NB4 (cell line): ENCODE measurements at places on chromosomes 7 and 10.

DNA sequence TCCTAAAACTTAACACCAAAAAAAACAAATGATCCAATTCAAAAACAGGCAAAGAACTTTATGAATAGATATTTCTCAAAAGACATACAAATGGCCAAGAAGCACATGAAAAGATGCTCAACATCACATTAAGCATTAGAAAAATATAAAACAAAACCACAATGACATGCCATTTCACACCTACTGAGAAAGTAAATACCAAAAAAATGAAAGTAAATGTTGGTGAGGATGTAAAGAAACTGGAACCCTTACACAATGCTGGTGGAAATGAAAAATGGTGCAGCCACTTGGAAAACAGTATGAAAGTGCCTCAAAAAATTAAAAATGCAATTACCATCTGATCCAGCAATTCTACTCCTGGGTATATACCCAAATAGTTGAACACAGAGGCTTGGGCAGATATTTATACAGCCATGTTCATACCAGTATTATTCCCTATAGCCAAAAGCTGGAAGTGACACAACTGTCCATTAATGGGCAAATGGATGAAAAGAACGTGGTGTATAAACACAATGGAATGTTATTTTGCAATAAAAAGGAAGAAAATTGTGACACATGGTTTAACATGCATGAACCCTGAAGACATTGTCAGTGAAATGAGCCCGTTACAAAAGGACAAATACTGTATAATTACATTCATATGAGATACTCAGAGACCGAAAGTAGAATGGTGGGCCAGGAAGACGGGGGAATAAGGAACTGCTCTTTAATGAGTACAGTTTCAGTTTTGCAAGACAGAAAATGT lies 89.0 kb downstream of the JMJD1C start:
- peak; percentile 22 for DNase-seq

- no peak for DNase-seq
Measured at GRCh38 chr7:156147756-156148504, 335.7 kb upstream of the SHH start.

- DNase-seq, result no peak
Measured at GRCh38 chr7:103993551-103993950, 4.1 kb upstream of the RELN start.

- peak; percentile 49 for DNase-seq
Measured at GRCh38 chr7:74069790-74070618, 13.6 kb upstream of the LIMK1 start.

- DNase-seq, result no peak
Measured at GRCh38 chr10:77618117-77618516, 19.5 kb downstream of the KCNMA1 start.

- no peak for DNase-seq
Measured at GRCh38 chr7:99140813-99141212, 3.1 kb downstream of the SMURF1 start.

DNA sequence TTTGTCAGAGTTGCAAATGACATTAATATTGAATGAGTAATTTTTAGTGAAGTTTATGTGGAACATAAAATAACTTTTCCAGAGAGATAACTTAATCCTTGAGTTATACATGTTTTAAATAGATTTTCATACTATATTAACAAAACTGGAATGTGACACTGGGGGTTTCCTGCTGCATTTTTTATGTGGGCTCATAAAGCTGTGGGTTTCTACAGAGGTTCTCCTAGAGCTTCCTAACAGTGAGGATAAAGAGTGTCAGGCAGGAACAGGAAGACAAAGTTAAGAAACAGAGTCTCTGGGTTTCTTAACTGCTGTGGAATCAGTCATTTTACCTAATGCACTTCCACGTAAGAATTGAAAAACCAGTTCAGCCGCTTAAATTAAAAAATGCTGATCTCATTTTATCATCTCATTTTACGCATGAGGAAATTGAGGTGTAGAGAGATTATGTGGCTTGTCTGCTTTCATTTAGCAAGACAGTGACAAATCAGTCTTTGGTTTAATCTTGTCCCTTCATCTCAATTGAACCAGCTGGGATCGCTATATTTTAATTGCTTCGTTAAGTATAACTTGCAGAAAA lies 5.0 kb downstream of the CD36 start:
- DNase-seq, result peak; percentile 79

GRCh38 chr7:32928785-32929298 lies 28.4 kb upstream of the FKBP9 start:
- DNase-seq, result no peak

DNA sequence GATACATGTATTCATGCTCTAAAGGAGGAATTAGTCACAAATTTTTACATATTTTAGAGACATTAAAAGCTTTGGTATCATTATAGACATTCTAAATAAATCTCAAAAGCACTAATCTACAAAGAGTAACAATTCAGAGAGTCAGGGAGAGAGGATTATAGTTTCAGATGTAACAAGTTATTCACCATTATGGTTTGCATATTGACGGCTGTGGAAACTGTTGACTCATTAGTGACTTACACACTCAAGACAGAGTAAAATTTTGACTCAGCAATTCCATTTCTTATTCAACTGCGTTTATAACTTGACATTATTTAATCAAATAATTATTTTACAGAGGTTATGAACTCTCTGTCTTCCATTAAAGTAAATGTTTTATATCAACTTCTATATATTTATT lies 95.4 kb upstream of the SEMA3C start:
- no peak for DNase-seq

- peak; percentile 97 for DNase-seq
Measured at GRCh38 chr7:66758950-66759628, 18.6 kb downstream of the RABGEF1 start.

GRCh38 chr10:69353977-69354635 lies 62.6 kb downstream of the TACR2 start:
- DNase-seq, result no peak

- peak; percentile 72 for DNase-seq
Measured at GRCh38 chr10:103472005-103472404, 7.0 kb downstream of the CALHM3 start.

- no peak for DNase-seq
Measured at GRCh38 chr10:12921163-12921562, 80.3 kb downstream of the CCDC3 start.

DNA sequence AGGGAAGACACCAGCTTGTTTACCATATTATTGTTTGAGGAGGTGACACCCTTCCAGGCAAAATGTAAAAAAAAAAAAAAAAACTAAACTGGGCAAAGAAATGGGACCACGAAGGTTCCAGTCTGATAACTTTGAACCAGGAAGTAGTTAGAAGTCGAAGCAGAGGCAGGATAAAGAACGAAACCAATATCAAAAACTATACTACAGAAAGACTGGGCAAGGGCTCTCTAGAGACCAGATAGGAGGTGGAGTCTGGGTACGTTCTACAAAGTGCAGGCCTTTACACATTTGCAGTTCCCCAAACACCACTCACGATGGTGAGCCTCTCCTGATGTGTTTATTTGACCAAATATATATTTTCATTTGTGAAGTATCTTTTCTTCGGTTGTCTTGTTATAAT lies 125.7 kb upstream of the CDK1 start:
- DNase-seq, result peak; percentile 7

DNA sequence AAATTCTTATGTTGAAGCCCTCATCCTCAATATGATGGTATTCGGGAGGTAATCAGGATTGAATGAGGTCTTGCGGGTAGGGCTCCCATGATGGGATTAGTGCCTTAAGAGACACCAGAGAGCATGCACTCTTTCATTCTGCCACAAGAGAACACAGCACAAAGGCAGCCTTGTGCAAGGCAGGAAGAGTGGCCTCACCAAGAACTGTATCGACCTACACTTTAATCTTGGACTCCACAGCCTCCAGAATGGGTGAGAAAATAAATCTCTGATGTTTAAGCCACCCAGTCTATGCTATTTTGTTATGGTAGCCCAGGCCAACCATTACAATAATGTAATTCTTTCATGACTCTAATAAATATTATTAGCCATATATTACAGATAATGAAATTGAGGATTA lies 8.4 kb downstream of the SEM1 start:
- no peak for DNase-seq

DNA sequence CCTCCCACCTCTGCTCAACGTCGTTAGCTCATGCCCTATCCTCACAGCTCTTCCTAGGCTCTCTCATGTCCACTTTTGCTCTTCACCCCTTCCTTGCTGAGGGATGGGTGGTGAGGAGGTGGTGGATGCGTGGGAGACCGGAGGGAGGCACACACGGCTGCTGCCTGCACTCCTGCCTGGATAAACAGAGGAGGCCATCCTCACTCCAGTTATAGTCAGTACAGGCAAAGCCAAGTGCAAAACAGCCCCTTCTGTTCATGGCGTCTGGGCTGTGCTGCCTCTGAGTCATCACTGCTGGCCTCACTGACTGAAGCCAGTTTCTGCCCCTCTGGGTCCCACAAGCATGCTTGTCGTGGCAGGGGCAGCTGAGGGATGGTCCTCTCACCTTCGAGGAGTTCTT lies 31.9 kb upstream of the LRRC4 start:
- DNase-seq, result no peak

DNA sequence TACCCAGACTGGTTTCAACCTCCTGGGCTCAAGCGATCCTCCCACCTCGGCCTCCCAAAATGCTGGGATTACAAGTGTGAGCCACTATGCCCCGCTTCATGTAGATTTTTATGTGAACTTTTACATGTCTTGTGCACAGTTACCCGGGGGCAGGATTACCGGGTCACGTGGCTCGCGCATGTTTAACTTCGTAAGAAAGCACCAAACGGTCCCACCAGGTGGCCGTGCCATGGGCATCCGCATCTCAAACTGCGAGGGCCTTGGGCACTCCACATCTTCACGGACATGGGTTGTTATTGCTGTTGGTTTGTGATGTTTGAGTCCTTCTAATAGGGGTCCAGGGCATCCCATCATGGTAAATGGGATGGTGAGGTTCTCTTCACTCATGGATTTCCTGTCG lies 636.6 kb upstream of the FOXK1 start:
- no peak for DNase-seq

- DNase-seq, result no peak
Measured at GRCh38 chr7:66639773-66640172, 11.1 kb downstream of the KCTD7 start.

DNA sequence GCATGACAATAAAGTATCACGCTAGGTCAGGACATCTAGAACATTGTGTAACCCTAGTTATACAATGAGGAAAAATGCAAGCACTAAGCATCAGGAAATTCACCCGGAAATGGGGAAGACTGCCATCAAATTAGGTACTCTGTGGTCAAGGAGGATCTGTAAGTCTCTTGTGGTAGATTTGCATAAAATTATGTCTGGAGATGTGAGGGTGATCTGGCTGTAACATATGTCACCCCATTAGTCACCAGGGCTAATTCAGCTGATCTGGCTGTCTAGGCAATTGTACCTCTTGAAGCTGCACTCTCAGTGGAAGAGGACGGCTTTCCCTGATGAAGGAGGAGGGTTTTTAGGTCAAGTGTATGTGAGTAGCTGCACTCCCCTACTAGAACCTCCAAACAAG lies 14.8 kb downstream of the AKR1D1 start:
- DNase-seq, result peak; percentile 7

DNA sequence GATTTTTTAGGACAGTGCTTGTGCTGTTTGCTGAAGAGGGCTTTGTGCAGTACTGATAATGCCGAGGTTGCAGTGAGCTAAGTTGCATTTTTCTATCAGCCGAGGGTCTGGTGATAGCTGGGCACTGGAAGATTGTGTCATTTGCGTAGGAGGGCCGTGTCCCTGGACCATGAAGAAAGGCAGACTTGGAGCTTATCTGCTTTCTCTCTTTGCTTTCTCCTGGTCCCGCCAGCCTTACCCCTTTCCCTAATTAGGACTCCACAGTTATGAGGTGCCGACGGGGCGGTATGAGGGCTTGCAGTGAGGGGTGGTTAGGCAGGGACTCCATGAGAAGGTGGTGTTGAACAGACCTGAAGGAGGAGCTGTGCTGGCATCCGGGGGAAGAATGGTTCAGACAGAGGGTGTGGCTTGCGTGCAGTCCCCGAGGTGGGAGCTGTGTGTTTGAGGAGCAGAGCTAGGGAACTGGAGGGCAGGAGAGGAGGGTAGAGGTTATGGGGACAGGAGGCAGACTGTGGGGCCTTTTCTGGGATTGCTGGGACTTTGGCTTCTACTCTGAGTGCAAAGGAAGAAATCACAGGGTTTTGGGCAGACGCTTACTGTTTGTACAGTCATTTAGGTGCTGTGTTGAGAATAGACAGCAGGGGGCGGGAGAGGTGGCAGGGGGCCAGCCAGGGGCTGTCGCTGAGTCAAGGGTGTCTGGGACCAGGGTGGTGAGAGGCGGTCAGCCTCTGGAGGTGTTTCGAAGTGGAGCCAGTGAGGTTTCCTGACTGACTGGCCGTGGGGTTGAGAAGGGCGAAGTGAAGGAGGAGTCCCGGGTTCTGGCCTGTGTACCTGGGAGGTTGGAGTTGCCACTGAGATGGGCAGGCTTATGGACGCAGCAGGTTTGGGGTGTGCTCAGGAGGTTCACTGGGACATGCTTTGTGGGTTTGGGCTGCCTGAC lies 43.4 kb downstream of the PRF1 start:
- peak; percentile 89 for DNase-seq

DNA sequence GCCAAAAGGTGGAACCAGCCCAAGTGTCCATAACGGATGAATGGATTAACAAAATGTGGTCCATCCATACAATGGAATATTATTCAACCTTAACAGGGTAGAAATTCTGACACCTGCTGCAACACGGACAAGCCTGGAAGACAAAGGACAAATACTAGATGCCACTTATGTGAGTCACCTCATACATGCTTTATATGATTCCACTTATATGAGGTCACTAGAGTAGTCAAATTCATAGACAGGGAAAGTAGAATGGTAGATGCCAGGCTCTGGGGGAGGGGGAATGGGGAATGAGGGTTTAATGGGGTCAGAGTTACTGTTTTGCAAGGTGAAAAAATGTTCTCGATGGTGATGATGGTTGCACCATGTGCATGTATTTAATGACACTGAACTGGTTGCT lies 34.0 kb upstream of the CYTH3 start:
- no peak for DNase-seq

DNA sequence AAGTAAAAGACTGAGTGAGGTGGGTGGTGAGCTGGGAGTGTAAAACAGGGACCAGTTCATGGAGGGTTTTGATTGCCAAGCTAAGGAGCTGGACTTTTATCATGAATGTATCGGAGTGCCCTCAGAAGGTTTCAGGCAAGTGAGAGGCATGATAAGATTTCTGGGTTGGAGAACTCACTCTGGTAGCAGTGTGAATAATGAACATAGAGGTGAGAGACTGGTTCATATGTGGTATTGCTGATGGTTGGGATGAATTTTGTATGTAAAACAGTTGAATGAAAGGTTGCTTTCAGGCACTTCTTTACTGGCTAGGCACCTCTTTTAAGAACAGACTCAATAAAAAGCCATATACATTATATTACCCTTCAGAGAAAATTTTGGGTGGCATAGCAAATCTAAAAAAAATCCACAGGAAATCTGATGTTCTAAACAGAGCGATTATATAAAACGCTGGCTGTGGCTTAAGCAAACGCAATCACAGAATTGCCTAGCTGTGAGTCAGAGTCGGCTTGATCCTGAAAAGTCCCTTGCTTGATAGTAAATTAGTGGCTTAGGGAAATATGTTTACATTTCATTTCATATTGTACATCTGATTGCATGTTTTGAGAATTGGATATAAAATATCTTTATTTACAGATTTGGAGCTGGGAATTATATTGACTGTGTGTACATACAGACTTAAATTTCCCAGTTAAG lies 92.9 kb upstream of the HDAC9 start:
- no peak for DNase-seq

- DNase-seq, result no peak
Measured at GRCh38 chr7:120404042-120404441, 131.1 kb downstream of the KCND2 start.

- peak; percentile 57 for DNase-seq
Measured at GRCh38 chr7:143492043-143492471, 14.4 kb downstream of the TAS2R41 start.
